Activated CD8-positive, alpha-beta memory T cell treated with anti-CD3 and anti-CD28 coated beads, Interleukin-2, amount 10 ng/mL, durations not matched to agents 7 days and 5 days (primary cell): ENCODE measurements at places on chromosomes 1 and 21. TPM values are rescaled to one million over a fixed set of nuclear protein-coding genes. Genes with fewer than 3 reads are reported as not detected.

SIK1 gene
- total RNA-seq, result 7.8 TPM

CA6 gene
- 10.1 TPM for total RNA-seq

FAM163A gene
- total RNA-seq, result not detected

SMYD3 gene
- total RNA-seq, result 26.8 TPM

LRRC53 gene
- not detected for total RNA-seq

CELA3A gene
- total RNA-seq, result not detected

EPHB2 gene
- 0.09 TPM for total RNA-seq

AMY2A gene
- not detected for total RNA-seq

DNA sequence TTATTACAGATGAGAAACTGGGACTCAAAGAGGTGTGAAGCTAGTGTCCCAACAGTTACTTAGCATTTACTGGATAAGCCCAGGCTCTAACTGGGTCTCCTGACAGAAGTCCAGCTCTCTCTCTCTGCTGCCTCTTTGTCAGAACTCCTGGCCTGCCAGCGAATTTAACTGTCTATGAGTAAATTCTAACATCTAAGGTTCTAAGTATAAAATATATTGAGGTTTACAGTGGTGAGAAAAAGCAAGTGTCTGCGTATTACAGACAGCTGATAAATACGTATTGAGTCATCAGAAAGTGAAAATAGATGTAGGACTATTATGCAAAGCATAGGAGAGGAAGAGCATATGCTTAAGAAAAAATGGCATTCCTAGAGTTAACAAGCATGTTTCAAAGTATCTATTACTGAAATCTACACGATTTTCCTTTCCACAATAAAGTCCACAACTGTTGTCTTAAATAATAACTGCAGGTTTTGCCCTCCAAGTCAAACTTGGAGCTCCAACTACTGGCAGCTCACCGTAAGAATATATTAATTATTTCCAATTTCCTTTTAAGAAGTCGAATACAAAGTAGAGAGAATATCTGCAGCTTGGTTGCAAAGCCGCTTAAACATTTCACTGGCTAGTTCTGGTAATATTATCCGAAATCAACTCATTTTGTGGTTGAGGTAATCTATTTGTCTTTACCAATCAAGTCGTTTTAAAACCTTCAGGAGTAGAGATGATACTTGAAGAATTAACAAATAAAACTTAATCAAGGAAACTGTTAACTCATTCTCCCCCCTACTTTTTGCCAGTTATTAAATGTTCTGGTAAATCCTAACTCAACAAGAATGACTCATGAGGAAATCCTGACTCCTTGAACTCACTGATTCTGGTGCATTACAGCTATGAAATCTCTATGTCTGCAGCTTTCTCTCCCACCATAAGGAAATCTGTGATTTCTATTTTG, 1.4 kb upstream of the RGS2 start:
- DNase-seq, result no peak

DNA sequence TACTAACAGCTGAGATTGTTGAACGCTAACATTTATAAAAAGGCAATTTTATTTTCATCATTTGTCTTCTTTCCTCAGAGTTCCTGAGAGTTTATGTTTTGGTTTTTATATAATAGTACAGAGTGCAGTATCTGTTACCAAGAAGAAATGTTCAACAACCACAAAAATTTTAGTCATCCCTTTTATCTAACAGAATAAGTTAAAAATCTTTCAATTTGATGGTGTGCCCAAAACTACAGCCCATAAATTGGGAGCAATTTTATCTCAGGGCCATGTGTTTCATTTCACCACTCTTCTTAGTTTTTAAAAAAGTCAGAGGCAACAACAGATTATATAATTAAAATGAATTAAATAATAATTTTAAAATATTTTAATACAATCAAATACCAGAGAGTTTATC, 37.1 kb downstream of the NEXN start:
- DNase-seq, result no peak

- DNase-seq, result no peak
Measured at GRCh38 chr21:41466024-41466820, 40.2 kb downstream of the MX1 start.

DNA sequence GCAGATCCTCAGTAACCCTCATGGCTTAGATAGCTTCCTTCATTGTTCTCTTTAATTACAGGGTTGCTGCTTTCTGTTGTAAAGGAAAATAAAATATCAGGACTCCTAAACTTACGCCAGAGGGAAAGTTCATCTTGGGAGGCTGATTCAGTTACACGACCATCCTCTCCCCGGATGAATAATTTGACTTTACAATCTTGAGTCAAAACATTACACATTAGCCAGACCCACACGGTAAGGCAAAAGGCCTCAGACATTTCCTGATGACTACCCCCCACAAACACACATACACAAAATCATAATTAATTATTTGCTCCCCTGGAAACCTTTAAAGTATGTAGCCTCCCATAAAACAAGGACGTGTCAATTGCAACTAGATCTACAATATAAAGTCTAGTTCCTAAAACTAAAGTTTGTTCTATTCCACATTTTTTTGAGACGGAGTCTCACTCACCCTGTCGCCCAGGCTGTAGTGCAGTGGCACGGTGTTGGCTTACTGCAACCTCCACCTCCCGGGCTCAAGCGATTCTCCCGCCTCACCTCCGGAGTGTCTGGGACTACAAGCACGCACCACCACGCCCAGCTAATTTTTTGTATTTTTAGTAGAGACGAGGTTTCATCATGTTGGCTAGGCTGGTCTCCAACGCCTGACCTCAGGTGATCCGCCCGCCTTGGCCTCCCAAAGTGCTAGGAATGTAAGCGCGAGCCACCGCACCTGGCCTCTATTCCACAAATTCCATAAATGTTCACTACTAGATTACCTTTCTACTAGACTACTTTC, 830 bp upstream of the PRDX1 start:
- DNase-seq, result no peak

GRCh38 chr21:15277466-15277865, 212.7 kb upstream of the NRIP1 start:
- DNase-seq, result no peak

- no peak for DNase-seq
Measured at GRCh38 chr1:111332190-111332589, 41.5 kb downstream of the CHIA start.

DNA sequence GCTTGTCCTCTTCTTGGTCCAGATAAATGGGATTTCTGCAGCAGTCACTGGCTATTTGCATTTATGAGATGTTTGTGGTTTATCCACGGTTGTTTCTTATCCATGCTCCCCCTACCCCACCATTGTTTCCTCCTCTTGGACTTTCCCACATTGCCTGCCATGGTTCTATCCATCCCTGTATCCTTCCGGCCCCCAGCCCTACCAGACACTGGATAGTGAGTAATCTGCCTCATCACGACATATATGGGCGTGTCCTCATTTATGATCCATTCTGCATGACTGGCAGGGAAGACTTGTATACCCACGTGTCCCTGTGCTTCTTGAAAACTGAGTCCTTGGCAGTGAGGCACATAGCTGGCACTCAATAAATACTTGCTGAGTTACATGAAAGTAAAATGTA, 40.1 kb downstream of the CACNA1S start:
- no peak for DNase-seq

GRCh38 chr1:84269306-84269705, 32.2 kb upstream of the SAMD13 start:
- DNase-seq, result no peak

DNA sequence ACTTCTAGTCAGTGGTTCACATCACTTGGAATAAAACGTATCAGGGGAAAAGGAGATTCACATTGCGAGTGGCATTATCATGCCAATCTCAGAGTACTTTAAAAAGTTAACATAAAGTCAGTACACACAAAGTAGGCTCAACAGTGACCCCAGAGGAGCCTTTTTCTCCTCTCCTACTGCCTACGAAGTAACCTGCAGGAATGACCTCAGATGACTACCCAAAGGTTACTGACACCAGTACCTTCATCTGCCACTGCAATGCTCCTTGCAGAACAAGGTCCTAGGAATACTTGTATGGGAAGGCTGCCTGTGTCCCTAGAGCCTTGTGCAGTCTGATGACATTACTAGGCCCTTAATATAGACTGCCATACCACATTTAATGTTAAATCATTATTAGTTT, 389.8 kb upstream of the LYPLAL1 start:
- DNase-seq, result no peak
